ENCODE measurements at places on chromosomes 4 and X.

- DNase-seq, result no peak
These were observed 56.6 kb downstream of the INTS12 start for GRCh38 chr4:105651884-105652283.

DNA sequence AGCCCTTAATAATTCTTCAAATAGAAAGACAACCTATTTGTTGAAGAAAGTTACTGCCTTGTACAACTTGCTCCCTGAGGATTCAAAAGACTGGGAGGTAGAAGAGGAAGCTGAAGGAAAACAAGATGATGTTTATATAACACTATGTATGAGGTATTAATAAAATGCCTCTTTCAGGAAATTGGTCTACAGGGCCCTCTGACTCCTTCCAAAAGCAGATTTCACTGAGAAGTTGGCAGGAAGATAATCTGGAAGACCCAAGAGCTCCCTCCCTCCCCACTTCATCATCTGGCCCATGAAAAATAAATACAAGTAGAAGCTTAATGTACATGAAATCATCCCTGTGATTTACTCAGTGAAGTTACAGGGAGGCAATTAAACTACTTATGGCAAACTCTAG is 107.5 kb upstream of the MAGEC2 start:
- no peak for DNase-seq

- DNase-seq, result no peak
These were observed 4.7 kb upstream of the ZNF518B start for GRCh38 chr4:10461850-10462400.

GRCh38 chr4:123675567-123675966 is 279.0 kb downstream of the SPRY1 start:
- no peak for DNase-seq

GRCh38 chr4:9812501-9813340 is 31.3 kb downstream of the DRD5 start:
- DNase-seq, result no peak

DNA sequence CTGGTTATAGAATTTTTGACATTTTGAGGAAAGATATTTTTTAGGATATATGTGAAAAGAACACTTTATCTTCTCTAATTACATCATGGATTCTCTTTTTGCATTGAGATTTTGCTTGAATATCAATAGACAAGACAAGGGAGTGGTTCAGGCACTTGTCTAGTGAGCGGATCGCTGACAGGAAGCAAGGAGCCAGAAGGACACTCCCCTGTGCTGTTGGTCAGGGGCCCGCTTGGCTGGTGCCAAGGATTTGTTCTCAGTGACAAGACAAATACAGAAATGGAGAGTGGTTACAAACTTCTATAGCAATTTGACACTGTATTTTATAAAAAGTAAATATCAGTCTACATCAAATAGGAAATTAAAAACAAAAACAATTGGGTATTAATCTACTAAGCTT is 60.0 kb downstream of the SLC9B1 start:
- DNase-seq, result no peak

DNA sequence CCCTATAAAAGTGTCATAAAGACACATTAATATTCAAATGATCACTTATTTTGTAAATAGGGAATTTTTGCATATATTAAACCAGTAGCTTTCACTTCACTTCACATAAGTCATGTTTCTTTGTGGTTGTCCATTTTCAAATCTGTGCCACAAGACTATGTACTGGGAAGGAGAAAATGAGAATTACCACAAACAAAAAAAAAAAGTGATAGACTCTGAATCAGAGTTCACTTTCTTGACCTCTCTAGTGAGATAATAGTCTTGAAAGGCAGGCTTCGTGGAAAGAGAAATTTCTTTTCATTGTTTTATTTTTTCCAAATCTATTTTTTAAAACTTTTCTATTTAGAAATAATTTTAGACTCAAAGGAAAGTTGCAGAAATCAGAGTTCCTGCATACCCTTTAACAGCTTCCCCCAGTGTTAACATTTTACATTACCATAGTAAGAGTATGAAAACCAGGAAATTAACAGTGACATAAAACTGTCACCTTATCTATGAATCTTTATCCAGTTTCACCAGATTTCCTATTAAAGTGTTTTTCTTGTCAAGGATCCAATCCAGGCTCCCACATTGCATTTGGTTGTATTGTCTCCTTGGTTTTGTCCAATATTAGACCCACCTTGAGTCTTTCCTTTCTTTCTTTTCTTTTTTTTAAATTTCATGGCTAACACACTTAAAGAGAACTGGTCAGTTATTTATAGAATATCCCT is 215.4 kb upstream of the PGRMC2 start:
- DNase-seq, result no peak

GRCh38 chrX:110162867-110163266 is 155.0 kb downstream of the AMMECR1 start:
- DNase-seq, result no peak

DNA sequence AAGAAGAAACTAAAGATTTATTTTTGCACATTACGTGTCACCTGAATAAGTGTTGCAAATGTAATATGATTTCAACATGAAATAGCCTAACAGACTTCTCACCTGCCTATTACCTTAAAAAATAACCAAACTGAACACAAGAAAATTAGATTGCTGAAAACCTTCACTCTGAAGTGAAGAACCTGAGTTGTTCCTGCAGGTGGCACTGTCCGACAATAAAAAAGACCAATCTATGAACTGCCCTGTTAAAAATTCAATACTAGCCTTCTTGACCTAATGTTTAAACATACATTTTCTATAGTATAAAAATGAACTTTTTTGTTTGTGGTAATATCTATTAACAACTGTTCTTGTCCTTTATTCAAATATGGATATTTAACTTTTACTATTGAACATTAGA is 69.2 kb upstream of the PNPLA4 start:
- no peak for DNase-seq

GRCh38 chr4:68076194-68076593 is 53.5 kb downstream of the TMPRSS11F start:
- no peak for DNase-seq

DNA sequence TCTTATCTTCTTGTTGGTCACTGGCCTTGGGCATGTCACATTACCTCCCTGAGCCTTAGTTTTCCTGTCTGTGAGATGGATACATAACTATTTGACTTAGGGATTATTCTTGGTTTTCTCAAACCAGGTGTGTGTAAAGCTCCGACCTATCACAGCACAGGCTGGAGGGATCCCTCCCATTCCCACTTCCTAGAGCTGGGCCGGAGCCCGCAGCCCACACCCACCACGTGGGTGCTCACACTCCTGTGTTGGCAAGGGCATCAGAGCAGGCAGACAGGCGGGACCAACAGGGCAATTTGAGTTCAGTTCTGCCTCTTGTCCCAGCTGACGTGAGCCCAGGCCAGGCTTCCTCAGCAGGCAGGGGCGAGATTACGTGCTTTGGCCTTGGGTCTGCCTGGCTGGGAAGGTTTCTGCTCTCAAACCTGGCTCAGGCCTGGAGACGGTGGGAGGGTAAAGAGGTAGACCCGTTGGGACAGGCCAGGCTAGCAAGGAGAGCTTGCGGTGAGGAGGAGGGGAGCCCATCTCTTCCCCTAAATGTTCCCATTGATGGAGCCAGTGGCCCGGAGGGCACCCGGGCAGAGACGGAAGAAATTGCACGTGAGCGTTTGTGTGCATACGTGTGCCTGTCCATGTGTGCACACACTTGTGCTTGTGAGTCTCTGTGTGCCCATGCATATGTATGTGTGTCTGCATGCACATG is 734 bp upstream of the SH3TC1 start:
- DNase-seq, result no peak

All from vagina (tissue), 2 donors.